ENCODE measurements at places on chromosomes 11 and 22.

- no peak for DNase-seq
Observed at GRCh38 chr11:121588747-121589146, 136.0 kb upstream of the SORL1-AS1 start.

- DNase-seq: peak; percentile 66
Observed at GRCh38 chr11:12893787-12894672, 115.1 kb upstream of the RASSF10 start.

DNA sequence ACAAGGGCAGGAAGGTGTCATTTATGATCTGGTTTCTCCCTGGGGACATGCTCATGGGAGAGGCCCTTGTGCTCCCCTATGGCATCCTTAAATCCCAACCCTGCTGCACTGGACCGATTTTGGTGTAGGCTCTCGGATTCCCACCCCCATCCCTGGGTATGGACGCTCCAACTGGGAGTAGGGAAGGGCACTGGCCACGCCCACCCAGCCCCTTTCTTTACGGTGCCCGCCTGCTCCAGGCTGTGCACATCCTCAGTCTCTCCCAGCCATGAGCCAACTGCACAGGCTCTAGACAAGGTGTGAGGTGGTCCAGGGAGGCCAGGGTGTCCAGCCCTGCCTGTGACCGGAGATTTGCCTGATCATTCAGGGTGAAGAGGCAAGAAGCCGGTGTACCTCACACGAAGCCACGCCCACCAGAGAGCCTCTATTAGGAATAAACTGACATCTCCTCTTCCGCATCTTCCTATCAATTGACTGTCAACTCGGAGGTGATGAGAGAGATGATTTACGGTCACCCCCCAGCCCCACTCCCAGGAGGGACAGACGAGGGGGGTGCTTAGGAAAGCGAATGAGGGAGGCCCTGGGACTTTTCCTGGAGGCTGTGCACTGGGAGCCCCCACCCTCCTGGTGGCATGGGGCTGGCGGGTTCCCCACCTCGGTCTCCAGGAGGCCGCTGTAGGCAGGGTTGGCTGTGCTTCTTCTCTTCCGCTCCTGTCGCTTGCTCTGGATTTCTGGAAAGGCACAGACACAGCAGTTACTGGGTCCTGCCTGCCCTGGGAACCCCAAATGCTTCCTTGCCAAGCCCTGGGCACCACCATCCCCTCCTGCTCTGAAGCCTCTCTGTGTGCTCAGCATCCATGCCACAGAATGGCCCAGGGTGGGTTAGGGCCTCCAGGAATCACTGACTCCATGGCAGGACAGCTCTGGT is 116.7 kb downstream of the PHF21B start:
- DNase-seq: no peak

- no peak for DNase-seq
Observed at GRCh38 chr22:31828739-31829138, 74.9 kb downstream of the DEPDC5 start.

DNA sequence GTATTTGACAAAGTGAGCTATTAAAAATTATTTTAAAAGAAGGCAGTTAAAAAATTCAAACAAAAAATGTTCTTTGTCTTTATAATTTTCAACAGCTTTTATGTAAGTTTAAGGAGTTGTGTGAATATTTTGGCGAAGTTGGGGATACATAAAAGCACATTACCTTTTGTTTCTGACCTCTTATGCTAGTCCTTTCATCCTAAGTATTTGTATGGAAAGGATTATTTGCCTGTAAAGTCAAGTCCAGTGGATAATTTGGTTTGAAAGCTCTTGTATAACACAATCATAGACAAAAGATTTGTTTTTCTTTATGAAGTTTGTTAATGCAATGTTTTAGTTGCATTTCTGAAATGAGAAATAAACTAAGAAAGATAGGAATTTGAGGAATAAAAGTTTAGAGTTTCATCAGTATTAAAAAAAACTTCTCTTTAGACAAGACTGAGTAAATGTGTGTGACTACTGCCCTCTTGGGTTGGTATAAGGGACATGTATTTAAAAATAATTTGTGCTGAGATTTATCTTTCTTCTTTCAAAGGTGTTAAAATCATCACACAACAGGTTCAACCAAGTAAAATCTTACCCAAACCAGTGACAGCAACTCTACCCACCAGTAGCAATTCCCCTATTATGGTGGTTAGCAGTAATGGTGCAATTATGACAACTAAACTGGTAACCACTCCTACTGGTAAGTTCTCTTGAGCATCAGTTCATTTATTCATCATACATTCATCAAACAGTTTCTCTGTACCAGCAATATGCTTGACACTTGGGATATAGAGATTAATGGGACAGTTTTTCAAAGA is 68.2 kb downstream of the EMSY start:
- peak; percentile 26 for DNase-seq

DNA sequence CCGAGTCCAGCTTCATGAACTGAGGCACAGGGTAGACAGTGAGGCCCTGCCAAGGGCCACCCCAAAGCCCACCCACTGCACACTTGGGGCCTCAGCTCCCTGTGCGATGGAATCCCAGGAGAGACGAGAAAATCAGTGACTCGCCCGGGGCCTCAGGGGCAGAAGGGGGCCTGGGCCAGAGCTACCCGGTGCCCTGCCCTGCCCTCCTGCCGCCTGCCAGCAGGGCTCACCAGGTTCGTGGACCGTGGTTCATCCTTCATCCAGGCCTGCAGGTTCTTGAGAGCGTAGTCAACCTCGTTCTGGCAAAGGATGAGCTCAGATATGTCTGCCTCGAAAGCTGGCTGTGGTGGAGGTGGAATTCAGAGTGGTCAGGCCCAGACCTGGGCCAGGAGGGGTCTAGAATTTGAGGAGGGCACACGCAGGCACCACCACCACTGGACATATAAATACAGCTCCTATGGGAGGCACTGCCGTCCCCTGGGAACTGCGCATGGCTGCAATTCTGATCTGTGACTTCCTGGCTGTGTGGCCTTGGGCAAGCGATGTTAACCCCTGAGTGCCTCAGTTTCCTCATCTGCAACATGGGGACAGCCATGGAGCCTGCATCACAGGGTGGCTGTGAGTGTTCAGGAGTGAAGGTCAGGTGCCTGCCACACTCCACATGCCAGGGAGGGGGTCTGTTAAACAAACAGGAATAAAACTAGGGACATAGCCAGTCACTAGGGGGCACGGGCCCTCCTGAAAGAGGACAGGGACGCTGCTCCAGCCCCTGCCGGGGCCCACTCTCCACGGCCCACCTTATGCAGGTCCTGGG is 7.5 kb downstream of the ALDH3B2 start:
- DNase-seq: no peak

DNA sequence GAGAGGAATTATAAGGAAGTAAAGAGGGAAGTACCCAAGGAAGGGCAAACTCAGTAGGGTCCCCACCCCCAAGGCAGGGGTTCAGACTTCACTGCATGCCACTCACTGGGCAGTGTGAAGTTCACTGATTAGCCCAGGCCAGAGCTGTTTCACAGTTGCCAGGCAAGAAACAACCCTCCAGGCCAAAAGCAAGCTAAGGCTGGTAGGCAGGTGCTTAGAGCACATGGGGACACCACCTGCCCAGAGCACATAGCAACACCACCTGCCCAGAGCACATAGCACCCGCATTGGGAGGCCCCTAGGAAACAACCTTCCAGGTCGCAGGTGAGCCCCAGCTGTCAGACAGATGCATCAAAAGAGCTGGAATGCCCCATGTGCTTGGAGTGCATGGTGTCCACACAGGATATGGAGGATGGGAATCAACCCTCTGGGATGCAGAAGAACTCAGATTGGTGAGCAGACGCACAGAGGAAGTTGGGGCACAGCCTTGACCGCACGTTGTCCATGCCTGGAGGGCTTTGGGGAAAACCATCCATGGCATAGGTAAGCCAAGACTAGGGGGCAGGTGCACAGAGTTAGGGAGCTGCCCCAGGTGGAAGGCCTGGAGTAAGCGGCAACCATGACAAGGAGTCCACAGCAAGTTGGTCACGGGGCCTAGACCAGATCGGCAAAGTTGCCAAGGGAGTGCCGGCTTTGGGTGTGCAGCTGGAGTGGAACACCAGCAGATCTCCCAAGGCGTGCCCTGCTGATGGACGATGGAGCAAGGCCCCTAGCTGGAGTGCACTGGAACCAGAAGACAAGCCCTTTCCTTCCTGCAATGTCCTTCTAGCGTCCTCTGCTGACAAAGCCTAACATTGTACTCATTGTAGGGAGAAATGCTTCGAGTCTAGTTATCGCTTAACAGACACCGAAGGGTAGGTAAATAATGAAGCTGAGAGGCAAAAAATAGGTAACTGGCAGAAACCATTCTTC is 7.8 kb upstream of the TMEM216 start:
- peak; percentile 19 for DNase-seq

DNA sequence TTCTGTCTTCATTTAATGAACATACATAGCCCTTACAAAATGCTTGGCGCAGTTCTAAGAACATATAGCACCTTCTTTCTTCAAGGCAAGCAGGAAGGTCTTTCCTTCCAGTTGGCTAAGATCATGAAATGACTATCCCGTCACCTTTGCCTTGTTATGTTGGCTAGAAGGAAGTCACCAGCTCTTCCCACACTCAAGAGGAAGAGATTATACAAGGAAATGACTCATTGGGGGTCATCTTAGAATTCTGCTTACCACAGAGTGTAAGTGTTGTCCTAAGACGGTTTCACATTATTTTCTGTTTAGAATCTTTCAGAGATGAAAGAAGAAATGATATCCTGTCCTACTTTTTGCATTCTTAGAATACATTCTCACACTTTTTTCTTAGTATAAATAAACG is 808.0 kb upstream of the LUZP2 start:
- no peak for DNase-seq

- no peak for DNase-seq
Observed at GRCh38 chr22:25972397-25972796, 196.9 kb upstream of the SEZ6L start.

DNA sequence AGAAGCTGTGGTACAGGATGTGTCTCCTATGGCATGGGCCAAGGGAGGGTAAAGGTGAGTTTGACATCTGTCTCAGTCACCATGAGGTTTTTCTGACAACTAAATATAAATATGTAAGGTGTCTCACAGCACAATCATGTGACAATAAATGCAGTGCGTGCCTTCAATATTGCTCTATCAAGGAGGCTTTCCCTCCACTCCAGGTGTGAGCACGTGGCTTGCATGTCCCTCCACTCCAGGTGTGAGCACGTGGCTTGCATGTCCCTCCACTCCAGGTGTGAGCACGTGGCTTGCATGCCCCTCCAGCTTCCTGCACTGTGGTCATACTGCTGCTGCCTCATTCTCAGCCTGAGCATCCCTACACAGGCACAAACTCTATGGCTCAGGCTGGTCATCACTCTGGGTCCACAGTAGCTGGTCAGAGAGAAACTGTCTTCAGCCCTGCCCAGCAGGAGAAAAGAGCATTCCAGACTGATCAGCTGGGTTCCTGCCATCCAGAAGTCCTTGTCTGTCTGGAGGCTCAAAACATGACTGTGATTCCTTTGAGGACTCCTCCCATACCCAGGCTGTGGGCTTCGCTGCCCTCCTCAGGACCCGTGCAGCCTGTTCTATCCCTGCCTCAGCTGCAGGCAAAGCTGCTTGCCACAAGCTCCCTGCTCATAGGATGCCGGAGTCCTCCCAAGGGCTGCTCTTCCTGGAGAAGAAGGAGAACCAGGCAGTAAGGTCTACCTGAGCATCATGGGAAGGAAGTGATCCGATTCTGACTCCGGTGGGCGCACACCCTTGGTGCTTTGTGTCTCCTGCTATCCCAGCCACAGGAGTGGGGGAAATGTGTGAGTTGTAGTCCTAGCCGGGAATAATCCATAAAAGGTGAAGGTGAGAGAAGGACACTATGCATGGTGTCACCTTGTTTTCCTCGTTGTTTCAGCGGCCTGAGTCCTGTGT is 33.4 kb upstream of the VPREB1 start:
- no peak for DNase-seq

DNA sequence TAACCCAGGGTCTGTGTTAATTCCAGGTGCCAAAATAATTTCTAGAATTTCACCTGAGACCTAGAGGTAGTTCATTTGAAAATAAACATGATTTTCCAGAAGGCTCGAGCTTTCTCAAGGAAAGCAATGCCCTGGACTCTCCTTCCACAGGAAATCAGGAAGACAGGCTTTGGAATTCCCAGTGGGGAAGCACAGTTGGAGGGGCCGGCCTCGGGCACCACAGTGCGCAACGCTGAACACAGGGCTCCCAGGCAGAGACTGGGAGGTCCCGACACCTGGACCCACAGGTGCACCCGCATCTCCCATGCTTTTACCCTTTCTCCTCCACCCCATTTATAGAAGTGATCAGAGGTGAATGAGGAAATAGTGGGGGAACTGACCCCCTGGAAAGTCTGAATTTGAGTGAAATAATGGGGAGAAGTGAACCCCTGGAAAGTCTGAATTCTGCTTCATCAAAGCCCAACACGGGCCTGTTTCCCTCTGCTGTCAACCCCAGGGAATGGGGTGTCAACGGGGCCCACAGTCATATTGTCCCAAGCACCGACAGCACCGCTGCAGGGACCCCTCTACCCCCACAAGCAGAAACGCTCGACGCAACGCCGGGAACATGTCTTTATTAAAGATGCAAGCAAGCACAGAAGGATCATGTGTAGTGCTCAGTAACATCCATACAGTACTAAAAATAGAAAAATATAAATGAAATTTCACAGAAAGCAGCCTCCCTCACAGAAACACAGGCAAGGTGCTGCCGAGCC is 12.0 kb upstream of the EFCAB6 start:
- peak; percentile 2 for DNase-seq

DNA sequence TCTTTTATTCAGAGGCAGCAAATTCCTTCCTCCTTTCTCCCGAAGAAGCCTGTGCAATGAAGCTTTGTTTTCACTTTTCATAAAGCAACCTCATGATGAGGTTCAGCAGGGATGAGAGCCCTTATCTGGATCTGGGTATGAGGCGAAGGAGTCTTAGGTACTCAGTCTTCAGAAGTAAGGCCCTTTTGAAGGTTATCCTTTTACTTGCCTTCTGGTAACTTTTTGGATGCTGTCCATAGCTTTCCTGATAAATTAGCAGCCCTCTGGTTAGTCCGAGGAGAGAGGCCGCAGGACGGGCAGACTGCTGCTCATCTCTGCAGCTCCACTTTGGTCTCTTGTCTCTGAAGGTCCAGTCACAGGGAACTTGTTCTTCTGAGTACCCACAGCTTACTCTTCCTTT is 1.1 kb downstream of the TRIM22 start:
- no peak for DNase-seq

- no peak for DNase-seq
Observed at GRCh38 chr11:72379384-72380131, 54.8 kb downstream of the CLPB start.

DNA sequence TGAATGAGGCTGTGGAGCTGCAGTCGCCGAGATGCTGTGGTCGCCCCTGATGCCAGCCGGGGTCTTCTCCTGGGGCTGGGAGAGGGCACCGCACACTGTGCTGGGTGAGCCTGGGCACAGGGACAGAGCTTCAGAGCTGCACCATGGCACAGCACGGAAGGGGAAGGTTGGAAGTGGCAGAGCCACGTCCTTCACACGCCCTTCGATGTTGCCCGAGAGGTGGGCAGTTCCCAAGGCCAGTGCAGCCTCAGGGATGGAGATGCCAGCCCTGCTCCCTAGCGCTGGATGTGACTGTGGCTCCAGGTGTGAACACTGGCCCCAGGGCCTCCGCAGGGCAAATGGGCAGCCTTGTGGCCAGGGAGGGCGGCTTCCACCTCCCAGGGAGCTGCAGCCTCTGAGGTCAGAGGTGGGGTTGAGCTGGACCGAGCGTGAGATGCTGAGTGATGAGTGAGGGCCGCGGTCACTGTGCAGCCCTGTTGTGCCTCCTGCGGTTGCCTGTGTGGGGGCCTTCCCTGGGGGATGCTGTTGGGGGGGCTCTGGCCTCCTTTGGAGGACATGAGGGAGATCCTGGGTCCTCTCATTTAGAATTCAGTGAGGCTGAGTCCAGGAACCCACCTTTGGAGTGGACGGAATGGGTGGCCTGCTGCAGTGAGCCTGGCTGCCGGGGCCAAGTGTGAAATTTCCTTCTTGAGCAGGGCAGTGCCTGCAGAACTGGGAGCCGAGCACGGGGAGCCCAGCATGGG is 1090.0 kb downstream of the BRD1 start:
- DNase-seq: no peak

Data from hepatocyte (in vitro differentiated cells).